ENCODE measurements at places on chromosomes 6 and 20.

GRCh38 chr20:20624914-20625313 is 87.5 kb downstream of the RALGAPA2 start:
- no peak for DNase-seq

- DNase-seq, result no peak
Observed at GRCh38 chr20:23399568-23400241, 21.6 kb downstream of the NAPB start.

GRCh38 chr6:44151348-44152108 is 7.1 kb upstream of the CAPN11 start:
- DNase-seq, result peak; percentile 79

DNA sequence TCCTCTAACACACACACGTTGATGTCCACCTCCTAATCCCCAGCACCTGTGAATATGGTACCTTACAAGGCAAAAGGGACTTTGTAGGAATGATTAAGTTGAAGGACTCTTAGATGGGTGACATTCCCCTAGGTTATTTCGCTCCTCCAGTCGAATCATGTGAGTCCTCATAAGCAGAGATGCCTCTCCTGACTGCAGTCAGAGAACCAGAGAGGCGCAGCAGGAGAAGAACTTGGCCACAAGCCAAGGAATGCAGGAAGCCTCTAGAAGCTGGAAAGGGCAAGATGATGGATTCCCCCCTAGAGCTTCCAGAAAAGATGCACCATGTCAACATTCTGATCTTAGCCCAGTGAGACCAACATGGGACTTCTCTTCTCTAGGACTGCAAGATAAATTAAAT is 133.1 kb upstream of the PTPRT start:
- DNase-seq, result no peak

- DNase-seq, result no peak
Observed at GRCh38 chr6:117555882-117556498, 46.3 kb downstream of the GOPC start.

GRCh38 chr6:31530659-31531058 is 1.9 kb downstream of the MCCD1 start:
- no peak for DNase-seq

DNA sequence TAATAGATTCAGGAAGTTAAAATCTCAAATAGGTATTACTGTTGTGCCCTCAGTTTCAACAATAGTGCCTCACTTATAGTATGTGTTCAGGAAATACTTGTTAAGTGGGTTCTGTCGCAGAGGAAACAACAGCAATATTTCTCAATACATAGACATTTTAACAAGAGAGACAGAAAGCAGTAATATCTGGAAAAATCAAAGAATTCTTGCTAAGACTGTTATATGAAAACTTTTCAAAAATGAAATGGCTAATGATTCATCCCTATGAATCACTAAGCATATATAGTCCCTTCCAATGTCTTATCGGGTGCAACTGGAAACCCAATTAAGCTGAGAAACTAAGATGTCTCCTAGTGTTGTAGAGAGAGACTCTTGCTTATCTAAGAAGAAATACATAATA is 668.9 kb downstream of the TFAP2A start:
- DNase-seq, result no peak

DNA sequence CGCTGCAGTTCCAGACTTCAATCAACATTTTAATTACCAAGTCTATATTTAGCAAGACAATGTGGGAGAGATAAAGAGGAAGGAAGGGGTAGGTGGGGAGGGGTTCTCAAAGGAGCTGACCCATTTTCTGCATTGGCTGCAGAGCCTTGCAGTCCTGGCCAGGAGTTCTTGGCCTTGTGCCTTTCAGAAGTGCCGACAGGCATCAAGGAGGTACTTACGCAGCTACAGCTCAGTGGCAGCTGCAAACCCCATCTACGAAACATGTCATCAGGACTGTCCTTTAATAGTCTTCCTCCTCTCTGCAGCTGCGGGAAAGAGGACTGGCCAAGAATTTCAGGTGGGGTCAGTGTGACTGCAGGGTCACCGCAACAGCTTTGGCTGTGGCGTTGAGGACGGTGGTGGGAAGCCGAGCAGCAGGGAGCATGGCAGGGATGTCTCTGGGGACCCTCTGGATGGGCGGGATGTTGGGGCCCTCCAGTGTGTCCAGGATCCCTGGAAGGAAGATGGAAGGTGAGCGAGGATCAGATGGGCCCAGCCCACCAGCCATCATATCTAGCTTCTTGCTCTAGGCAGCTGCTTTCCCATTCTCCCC is 1.8 kb upstream of the LRRC73 start:
- DNase-seq, result no peak

GRCh38 chr6:104813552-104813951 is 46.2 kb downstream of the HACE1 start:
- DNase-seq, result no peak

GRCh38 chr6:22333802-22334201 is 37.0 kb upstream of the PRL start:
- no peak for DNase-seq

GRCh38 chr20:35821807-35822242 is 50.0 kb downstream of the PHF20 start:
- DNase-seq, result no peak

DNA sequence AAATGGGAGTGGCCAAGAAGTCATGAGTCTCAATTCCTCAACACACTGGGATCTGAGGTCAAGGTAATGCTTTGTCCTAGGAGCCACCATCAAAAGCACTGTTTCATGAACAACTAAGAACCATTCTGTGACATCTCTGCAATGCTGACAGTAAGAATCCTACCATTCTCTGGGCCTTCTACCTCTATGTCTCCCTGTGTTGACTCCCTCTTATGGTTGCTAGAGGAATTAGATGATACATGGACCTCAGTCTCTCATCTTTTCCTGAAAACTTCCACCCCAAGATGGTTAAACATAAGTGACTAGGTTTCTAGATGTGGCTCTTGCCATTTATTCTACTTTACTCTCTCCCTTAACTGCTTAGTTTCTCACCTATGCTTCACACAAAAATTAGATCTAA is 9.1 kb downstream of the MTRF1L start:
- DNase-seq, result no peak

DNA sequence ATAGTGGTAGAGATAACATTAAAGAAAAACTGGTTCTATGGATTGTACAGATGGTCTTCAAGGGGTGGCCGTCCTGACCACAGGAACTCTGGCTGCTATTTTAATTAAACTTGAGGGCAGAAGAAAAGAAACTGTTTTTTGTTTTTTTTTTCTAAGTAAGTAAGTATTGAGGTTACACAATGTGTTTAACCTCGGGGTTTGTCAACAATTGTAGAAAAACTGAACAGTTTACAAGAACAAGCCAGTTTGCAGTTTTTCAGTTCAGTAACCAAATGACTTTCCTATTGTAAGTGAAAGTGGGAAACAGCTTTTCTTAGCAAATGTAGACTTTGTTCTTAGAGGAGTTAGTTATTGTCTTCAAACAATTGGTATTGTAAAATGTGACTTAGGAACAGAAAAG is 77.0 kb downstream of the PLCB1 start:
- DNase-seq, result peak; percentile 35

- DNase-seq, result no peak
Observed at GRCh38 chr6:117538615-117539014, 56.1 kb downstream of the DCBLD1 start.

DNA sequence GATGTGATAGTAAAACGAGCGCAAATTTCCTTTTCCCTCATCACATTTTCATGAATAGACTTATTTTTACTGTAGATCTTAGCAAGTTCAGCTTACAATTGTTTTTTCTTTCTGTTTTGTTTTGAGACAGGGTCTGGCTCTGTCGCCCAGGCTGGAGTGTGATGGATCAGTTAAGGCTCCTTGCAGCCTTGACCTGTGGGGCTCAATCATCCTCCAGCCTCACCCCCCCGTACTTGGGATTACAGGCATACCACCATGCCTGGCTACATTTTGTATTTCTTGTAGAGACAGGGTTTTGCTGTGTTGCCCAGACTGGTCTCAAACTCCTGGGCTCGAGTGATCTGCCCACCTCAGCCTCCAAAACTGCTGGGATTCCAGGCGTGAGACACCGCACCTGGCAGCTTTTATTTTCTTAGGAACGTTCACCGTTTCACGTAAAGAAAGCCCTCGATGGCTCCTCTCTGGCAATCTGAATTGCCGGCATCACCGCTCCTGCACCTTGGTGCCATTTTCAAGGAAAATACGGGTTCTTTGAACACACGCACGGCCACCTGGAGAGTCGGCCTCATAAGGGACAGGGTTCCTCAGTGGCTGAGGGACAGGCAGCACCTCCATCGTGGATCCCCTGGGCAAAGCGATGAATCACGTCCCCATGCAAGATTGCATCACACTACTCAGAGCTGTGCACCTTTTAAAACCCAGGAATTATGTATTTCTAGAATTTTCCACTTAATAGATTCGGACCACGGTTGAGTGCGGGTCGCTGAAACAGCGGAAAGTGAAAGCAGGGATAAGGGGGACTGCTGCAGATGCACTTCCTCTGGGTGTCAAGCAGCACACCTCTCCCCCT is 78.7 kb downstream of the IRF4 start:
- no peak for DNase-seq

GRCh38 chr6:68639826-68640490 is 4.9 kb downstream of the ADGRB3 start:
- DNase-seq, result no peak

DNA sequence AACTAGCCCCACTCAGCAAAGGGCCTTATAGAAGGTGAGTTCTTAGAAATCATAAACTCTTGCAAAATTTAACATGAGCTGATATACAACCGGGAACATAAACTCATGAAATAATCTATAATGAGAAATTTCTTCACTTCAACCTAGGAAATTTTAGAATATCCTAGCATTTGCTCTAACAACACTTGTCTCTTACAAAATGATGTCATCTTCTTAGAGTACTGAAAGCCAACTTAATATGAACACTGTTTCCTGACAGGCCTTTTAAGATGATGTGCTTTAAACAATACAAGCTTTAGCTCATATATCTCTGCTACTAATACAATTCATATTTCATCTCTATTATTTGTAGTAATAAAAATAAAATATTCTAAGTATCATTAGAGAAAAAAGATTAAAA is 932 bp downstream of the PACRG start:
- DNase-seq, result no peak

DNA sequence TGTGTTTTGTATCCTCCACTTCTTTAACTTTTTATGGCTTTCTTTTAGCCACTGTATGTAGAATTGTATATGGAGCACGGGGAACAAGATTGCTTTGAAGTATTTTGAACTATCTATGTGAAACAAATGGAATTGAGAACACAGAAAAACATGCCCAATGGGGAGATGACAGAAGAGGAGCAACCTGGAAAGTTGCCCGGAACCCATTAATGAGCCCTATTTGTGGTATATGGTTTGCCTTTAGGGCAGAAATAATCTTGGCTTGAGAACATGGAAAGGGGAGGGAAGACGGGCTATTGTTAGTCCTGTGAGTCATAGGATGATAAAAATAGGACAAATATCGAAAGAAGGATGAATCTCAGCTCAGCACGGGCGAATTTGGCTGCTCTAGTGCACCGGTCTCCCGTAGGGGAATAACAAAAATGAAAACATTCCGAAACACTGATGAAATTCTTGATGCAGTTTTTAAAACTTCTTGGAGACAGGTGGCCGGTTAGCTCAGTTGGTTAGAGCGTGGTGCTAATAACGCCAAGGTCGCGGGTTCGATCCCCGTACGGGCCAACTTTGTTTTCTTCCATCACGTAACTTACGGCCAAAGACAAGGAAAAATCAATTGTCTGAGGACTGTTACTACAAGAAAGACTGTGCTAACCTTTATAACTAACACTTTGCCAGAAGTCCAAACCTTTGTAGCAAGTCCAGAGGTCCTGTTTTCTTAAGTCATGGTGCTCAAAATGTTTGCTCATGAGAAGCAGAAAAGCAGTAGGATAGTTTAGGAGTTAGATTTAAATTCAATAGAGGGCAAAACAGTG is 15.7 kb downstream of the HMGN4 start:
- DNase-seq, result peak; percentile 79

GRCh38 chr6:136429264-136430065 is 120.8 kb downstream of the MAP7 start:
- no peak for DNase-seq

DNA sequence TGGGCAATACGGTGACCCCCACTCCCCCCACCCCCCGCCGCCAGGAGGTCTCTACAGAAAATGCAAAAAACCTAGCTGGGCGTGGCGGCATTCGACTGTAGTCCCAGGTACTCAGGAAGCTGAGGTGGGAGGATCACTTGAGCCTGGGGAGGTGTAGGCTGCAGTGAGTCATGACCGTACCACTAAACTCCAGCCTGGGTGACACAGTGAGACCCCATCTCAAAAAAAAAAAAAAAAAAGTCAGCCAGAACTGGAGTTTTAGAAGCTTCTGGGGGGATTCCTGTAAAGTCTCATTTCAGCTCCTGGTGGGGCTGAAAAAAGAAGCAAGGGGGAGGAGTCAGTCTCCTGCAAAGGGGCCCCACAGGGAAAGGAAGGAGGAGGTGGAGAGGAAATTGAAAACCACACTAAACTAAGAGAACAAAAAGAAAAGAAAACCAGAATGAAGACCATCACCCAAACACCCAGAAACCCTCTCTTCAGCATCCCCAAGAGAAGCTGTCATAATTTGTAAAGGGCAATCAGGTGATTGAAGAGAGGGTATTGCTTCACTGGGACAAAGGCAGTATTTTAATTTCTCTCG is 50.4 kb downstream of the NOL4L start:
- no peak for DNase-seq
